PC-9 (cell line): ENCODE measurements at places on chromosomes 1 and 21. TPM values are rescaled to one million over a fixed set of nuclear protein-coding genes. Genes with fewer than 3 reads are reported as not detected.

DNA sequence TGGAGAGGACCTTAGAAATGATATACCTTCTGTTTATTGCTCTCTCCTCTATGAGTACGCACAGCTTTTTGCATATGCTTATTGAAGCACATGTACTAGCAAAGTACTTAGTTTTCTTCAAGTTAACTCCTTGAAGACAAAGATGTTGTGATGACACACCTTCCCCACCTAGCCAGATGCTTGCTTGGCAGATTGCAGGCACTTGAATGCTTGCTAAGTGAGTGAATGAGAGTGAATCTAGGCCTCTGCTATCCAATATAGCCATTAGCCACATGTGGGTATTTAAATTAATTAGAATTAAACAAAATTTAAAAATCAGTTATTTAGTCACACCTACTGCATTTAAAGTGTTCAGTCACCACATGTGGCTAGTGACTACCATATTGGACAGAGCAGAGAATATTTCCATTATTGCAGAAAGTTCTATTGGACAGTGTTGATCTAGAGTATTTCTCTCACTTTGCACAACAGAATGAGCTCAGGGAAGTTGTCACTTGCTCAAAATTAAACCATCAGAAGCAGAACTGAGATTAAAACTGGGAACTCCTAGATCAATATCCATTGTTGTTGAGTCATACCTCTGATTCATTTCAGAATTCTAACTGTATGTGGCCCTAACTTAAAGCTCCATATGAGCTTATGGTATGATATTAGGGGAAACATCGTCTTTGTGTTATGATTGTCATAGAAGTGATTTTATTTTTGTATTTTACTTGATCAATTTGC, 8.6 kb upstream of the EEIG2 start:
- DNase-seq, result no peak

WDR3 gene
- 27.5 and 38.3 TPM in 2 replicates for total RNA-seq

DNA sequence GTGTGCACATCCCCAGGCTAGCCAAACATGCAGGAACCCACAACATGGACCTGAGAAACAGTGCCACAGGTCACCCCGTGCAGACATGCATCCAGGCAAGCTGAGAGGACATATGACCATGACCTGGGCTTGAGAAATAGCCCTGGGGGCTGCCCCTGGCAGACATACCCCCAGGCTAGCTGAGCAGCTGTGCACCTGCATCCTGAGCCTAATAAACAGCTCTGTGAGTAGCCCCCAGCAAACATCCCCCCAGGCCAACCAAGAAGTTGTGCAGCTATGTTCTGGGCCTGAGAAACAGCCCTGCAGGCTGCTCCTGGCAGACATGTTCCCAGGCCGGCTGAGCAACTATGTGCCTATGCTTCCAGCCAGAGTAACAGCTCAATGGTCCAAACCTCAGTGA, 14.5 kb downstream of the OLFML3 start:
- DNase-seq, result no peak

DNA sequence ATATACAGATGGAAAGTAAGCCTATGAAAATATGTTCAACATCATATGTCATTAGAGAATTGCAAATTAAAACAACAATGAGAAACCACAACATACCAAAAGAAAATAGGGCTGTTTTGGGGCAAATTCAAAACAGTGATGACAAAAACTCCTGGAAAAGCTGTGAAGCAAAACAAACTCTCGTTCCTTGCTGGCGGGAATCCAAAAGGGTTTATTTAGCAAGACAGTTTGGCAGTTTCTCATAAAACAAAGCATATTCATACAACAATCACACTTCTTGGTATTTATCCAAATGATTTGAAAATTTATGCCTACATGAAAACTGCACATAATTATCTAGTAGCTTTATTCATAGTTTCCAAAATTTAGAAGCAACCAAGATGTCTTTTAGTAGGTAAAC, 44.4 kb downstream of the COL11A1 start:
- DNase-seq, result no peak

DNA sequence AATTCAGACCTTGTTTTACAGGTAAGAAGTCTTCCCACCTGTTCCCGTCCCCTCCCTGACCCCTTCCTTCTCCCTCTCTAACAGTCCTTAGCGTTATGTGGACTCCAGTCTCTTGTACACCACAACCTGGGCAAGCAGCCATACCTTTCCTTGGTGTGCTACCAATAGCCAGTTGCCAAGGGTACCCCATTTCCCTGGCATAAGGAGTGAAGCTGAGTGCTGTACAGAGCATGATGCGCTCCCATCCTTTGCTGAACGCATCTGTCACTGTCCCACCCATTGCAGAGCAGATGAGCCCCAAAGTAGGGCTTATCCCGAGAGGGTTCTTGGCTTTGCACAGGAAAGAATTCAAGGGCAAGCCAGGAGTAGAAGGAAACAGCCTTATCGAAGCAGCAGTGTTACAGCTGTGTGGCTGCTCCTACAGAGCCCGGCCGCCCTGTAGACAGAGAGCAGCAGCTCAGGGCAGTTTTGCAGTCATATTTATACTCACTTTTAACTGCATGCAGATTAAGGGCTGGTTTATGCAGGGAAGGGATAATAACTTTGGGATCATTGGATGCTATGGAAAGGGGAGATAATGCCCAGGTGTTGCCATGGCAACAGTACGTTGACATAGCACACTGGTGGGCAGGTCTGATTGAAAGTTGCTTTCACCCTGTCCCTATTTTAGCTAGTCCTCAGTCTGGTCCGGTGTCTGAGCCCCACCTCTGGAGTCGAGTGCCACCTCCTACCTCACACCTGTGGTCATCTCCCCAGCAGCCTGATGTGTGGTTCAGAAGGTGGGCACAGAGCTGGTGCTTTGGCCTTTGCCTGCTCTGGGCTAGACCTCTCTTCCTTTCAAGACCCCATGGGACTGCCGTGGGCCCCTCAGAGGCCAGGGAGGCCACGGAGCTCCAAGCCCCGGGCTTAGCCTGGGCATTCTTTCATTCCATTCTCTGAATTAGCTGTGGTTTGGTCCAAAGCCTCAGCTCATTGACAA, 5.1 kb downstream of the FHAD1 start:
- DNase-seq, result no peak

GRCh38 chr1:111720977-111721786, 18.0 kb downstream of the INKA2 start:
- no peak for DNase-seq

CD1B gene
- total RNA-seq, result not detected in 2 replicates

- DNase-seq, result peak; percentile 41
Observed at GRCh38 chr1:157170677-157171515, 32.7 kb upstream of the ETV3 start.

ACTN2 gene
- not detected in 2 replicates for total RNA-seq

HORMAD1 gene
- total RNA-seq, result not detected in 2 replicates

PSMD4 gene
- 230 and 255 TPM in 2 replicates for total RNA-seq

PTCH2 gene
- 0.28 and 0.83 TPM in 2 replicates for total RNA-seq

DNA sequence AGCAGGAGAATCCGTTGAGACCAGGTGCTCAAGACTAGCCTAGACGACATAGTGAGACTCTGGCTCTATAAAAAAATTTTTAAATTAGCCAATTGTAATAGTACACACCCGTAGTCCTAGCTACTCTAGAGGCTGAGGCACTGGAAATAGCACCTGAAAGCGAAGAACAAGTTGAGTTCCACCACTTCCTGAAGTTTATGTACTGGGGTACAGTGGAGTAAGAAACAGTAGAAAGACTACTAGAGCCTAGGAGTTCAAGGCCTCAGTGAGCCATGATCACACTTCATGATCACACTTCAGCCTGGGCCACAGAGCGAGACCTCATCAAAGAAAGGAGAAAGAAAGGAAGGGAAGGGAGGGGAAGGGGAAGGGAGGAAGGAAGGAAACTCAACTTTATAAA, 19.8 kb downstream of the RSBN1 start:
- DNase-seq, result no peak

- DNase-seq, result no peak
Observed at GRCh38 chr1:225660544-225660946, 7.6 kb upstream of the ENAH start.

SDE2 gene
- 16.0 and 17.3 TPM in 2 replicates for total RNA-seq

GRCh38 chr1:7298749-7299151, 472.3 kb upstream of the VAMP3 start:
- no peak for DNase-seq

CRP gene
- total RNA-seq, result not detected in 2 replicates

- no peak for DNase-seq
Observed at GRCh38 chr21:27734146-27734545, 767.3 kb upstream of the ADAMTS5 start.

GRCh38 chr1:179121159-179121938, 39.5 kb downstream of the TOR3A start:
- peak; percentile 40 for DNase-seq

DNA sequence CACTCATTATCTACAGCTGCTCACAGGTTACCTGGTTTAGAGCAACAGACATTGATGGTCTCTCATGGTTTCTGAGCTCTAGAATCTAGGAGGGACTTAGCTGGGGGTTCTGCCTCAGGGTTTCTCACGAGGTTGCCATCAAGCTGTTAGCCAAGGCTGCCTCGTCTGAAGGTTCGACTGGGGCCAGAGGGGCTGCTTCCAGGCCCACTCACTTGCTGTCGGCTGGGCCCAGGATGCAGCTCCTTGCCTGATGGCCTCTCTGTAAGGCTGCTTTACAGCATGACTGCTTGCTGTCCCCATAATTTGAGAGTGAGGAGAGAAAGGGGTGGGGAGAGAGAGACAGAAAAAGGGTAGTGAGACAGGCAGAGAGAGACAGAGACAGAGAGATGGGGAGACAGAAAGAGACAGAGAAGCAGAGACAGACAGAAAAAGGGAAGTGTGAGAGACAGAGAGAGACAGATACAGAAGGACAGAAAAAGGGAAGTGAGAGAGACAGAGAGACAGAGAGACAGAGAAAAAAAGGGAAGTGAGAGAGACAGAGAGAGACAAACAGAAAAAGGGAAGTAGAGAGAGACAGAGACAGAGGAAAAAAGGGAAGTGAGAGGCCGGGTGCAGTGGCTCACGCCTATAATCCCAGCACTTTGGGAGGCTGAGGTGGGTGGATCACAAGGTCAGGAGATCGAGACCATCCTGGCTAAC, 106.8 kb upstream of the C1orf174 start:
- DNase-seq, result no peak

GRCh38 chr1:117606649-117607430, 992 bp downstream of the TENT5C start:
- peak; percentile 57 for DNase-seq

- DNase-seq, result no peak
Observed at GRCh38 chr1:48219803-48220202, 2.7 kb upstream of the SLC5A9 start.

TMEM51 gene
- 11.7 and 12.7 TPM in 2 replicates for total RNA-seq

SYCP1 gene
- total RNA-seq, result not detected in 2 replicates

DNA sequence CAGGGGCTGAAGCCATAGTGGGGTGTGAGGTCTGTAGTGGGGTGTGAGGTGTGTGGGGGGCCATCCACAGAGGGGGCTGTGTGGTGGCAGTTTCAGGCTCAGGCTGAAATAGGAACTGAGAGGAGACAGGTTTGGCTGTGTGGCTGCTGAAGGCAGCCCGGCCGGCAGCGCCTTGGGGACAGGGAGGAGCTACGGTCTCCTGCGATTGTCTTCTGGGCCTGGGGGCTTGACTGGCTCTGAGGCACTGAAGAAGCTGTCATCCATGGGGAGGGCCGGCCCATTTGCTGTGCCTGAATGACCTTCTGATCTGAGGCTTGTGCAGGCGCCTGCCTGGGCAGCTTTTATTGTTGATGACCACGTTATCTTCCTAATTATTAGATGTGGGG, 10.0 kb upstream of the TTC34 start:
- DNase-seq, result no peak

DNA sequence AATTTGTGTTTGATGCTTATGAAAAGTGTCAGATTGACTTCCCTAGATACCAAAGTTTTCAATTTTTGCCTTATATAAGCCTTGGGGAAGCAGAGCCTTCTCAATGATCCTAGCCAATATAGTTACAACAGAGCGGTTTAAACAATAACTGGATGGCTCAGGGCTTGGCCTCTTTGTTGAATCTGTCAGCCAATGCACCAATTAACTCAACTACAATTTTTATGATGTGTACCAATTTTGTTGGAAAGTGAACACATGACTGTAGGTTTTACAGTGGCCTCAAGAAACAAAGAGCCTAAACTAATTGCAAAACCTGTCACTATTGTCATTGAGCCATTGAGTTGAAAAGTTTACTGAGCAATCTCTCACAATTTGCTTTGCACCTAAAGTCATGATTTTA, 71.6 kb upstream of the RGS18 start:
- DNase-seq, result no peak

EXO1 gene
- 28.6 and 32.1 TPM in 2 replicates for total RNA-seq

LCE1D gene
- not detected in 2 replicates for total RNA-seq

DNA sequence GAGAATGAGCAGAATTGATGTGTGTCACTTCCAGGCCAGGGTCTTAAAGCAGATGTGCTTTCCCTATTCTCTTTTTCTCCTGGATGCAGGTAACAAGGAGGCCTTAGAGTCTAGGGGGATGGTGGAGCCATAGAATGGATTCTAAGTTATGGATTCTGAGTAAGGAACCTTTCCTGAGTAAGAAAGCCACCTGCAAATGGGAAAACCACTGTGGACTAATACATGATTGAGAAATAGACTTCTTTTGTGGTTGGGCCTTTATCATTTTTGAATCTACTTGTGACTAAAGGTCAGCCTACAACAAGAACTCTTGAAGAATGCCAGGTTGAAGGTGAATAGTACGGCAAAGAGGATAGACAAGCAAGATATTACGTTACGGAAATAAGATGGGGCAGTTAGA, 116.1 kb downstream of the CDC7 start:
- DNase-seq, result no peak

- DNase-seq, result no peak
Observed at GRCh38 chr21:43861706-43862105, 3.3 kb upstream of the AGPAT3 start.

LHX8 gene
- total RNA-seq, result not detected in 2 replicates

ATXN7L2 gene
- 4.7 and 5.7 TPM in 2 replicates for total RNA-seq

DNA sequence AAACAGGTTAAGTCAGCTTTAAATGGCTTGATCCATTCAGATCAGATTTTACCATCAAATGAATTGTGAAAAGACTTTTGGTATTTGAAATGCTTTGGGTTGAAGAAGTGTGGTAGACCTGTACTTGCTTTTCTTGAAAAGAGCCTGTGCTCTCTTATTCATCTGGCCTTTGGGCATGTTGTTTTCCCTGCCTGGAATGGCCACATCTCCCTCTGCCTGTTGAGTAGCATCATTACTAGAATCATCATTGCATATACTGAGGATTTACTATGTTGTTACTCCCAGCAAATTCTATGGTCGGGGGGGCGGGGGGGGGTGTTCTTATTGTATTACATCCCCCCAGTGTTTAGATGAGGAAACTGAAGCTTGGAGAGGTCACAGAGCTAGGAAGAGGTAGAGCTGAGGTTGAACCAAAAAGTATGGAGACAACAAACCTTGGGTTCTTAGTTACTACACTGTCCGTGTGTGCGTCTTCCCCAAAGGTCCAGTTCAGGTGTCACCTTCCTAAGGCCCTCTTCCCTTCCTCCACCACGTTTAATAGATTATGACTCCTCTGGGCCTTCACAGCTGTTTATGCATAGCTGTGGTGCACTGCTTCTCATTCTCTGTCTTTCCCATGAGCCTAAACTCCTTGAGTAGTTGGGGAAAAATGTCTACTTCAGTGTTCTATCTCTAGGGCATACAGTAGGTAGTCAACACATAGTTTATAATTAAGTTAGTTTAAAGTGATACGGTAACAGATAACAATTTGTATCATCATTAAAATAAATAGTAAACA, 246.4 kb upstream of the HOOK1 start:
- no peak for DNase-seq
